ENCODE measurements at places on chromosomes 6 and 20.

DNA sequence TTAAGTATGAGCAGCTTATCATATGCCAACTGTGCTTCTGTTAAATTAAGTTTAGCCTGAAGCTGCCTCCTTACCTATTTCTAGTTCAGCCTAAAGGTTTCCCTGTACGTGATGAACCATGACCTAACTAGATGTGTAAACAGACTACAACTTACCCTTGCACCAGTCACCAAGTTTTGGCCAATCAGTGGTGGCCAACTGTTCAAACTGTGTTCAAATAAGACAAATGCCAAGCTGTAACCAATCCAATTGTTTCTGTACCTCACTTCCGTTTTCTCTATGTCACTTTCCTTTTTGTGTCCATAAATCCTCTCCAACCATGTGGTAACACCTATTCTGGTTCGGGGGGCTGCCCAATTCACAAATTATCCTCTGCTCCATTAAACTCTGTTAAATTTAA is 6.0 kb upstream of the SLC2A10 start:
- DNase-seq, result no peak

GRCh38 chr6:155126727-155127439 is 131.8 kb downstream of the TIAM2 start:
- peak; percentile 69 for DNase-seq

DNA sequence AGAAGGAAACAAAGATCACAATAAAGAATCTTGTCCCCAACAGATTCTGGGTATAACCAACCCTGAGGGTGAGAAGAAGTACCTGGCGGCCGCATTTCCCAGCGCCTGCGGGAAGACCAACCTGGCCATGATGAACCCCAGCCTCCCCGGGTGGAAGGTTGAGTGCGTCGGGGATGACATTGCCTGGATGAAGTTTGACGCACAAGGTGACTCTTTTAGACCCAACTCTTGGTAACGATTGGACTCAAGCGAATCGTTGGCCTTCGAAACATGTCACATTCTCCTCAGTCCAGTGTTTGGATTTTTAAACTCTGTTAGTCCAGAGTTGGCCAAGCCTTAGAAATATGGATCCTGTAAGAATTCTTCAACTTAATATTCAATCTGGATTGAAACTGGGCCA is 2.6 kb downstream of the PCK1 start:
- DNase-seq, result no peak

- DNase-seq, result no peak
Measured at GRCh38 chr6:164663634-164664033, 645.8 kb downstream of the C6orf118 start.

DNA sequence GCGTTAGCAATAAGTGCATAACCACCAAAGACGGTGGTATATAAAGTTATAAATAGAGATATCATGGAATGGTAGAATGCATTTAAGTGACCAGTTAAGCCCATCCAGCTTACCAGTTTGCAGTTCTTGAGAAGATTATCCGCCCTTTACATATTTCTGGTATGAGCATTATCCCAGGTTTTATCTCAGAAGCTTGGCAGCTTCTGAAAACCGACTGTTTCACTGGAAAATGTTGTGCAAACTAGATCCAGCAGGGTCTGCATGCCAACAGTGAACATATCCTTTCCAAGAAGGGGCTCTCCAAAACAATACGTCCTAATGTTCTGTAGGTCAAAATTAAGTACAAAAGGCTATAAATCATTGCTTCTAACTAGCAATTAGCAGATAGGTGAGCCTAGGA is 29.5 kb upstream of the SHLD1 start:
- no peak for DNase-seq

DNA sequence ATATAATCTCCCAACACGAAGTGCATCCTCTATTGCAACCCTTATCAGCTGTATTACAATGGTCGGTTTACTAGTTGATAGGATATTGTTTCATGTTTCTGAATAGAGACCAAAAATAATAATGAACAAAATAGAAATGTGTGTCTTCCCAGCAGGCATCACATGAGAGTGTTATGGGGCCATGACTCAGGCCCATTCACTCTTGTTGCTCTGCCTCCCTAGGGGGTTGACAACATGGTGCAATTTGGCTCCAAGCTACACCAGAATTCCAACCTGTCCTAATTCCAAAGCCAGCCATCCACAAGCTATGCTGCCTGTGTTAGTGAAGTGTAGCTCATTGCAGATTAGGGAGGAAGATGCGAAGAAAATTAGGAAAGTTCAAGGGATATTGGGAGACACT is 13.1 kb upstream of the SAYSD1 start:
- no peak for DNase-seq

DNA sequence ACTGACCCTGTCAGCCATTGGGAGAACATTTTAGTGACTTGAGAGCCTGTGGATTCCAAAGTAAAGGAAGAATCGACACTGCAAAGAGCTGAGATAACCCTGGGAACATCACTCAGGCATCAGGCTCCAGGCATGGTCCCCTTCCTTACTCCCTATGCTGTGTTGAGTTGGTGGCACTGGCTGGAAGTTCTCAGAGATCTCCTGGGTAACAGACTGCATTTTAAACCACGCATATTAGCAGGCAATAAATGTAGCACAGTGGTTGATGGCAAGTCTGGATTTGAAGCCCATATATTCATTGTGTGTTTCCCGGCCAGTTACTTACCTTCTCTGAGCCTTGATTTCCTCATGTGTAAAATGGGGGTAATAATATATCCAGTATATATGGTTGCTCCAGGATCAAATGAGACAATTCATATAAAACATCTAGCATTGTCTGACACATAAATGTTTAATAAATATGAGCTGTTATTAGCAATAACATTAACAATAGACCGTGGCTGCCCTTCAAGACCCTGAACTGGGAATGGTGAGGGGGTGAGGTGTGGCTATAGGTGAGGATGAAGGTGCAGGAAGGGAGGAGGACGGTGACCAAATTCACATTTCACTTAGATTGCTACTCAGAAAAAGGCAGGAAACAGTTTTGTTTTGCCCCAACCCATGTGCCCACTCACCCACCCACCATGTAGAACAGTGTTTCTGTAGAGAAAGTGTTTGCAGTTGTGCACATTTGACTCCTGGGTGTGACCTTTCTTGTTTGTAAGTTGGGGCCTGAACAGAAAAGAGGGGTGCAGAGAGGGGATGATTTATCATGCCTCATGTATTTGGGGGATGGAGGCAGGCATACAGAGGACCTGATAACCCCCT is 2.1 kb downstream of the PLCG1 start:
- no peak for DNase-seq

DNA sequence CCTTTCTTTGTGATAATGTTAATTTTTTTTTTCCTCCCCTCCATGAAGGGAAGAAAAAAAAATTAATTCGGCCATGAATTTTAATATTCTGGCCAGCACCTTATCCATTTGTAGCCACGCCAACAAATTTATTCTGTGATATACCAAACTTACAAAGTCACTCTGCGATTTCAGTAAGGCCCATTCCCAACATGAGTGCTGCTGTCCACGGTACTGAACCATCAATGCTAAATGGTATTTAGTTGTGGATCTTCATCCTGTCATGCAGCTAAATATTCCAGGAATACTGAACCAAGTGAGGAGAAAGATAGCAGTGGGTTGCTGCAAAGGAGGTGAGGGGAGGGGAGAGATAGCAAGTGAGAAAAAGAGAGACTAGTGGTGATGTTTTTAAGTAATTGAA is 19.5 kb upstream of the RSPH4A start:
- DNase-seq, result peak; percentile 38

GRCh38 chr20:63895202-63895951 is 451 bp downstream of the DNAJC5 start:
- DNase-seq, result no peak

DNA sequence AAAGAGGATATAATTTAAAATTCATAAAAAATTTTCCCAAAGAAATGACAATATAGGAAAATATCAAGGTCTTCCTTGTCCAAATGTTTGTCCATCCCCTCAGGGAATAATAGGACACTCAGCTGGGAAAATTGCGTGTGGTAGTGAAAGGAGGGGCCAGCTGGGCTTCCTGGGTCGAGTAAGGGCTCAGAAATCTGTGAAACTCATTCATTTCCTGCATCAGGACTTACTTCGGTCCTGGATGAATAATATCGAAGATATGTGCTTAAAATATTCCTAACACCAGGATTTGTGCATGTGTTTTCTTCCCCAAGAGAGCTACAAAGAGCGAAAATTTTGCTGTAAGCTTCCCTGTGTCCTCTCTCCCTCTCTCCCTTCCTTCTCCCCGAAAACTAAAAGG is 118.2 kb upstream of the GJE1 start:
- peak; percentile 93 for DNase-seq

- no peak for DNase-seq
Measured at GRCh38 chr6:98958776-98959175, 11.0 kb upstream of the FBXL4 start.

- DNase-seq, result peak; percentile 90
Measured at GRCh38 chr6:1952740-1953360, 292.6 kb downstream of the GMDS start.

DNA sequence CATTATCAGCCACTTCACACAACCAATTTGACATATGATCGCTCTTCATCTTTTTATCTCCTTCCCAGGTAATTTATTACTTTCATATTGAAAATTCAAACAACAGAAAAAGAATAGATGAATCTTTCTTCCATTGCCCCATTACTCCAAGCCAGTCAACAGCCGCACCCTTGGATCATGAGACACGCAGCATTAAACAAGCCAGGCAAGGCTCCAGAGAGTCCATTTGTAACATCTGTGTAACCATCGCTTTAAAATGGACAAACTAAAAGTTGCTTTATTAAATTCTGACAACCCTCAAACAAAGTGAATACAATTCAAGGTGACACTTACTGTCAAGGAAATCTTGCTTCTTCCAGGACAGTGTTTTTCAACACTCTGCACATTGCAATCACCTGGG is 200.3 kb downstream of the EPM2A start:
- no peak for DNase-seq

DNA sequence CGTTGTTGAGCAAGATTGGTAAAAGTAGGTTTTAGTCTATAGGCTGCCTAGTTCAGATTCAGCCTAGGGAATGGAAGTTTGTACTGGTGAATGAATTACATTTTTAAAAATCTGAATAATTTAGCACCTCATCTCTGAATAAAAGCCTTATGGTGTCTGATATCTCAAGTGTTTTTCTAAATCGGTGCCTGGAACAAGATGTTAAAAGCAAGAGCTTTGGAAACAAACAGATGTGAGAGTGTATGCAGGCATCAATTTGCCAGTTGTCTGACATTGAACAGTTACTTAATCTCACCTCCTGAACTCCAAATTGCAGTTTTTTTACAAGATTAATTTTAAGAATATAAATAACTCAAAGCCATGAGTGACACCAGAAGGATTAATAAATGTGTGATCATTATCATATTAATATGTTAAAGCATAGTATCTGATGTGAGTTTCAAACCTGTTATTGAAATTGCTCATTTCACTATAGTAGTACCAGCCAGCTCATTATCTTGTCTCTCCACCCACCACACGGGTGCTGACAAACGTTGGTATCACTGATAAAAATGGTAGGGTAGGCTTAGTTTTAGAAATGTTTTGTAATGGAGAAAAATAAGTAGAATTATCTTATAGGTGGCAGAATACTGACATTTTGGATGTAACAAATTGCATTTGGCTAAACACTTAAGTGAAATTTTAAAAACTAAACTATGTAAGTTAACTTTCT is 157.3 kb downstream of the FAM83B start:
- DNase-seq, result no peak

DNA sequence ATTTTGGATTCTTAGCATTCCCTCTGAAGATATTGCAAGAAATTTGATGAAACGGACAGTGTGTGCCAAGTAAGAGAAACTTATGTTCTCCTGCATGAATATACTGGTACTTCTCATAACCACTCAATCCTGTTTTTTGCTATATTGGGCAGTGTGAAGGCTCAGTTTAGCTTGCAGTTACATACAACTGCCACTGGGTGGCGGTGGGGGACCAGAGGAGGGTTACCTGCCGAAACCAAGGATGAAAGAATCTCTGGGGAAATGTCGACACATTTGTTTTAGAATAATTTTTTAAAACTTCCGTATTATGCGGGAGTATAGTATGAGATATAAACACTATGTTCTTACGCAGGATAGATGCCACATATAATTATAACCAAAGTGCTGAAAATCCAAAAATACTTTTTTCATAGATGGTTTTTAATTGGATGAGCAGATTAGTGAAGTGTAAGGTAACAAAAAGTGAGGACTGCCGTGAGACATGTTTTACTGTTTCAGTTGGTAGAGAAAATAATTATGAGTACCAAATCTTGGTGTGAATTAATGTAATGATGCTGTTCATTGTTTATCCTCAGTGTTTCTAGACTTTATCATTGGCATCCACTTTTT is 9.7 kb downstream of the TRMT11 start:
- DNase-seq, result peak; percentile 76

DNA sequence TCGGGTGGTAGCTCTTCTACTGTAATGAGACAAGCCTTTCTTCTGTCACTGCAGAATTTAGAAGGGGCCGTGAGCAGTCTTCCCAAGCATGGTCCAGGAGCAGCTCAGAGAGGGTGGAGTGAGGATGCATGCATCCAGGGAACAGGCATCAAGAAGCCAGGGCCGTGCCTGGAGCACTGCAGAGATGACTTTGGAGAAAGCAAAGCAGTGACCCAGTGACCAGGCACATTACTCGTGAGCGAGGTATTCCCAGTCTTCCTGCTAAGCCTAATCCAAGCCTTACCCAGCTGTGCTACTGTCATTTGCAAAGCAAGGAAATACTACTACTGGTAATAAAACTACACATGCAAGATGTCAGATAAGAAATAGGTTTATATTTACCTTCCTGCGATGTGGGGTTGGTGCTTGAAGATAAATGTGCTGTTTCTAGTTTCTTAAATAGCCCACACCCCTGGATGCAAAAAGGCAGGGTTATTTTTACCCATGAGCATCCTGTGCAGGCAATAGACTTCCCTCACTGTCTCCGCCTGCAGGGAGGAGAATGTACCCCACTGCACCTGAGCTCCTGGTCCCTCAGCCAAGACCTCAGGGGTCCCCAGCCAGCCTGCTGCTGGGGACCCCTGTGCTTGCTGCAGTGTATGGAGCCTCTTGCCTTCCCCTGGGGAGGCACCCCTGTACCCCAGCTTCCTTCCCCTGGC is 62.9 kb downstream of the SSR1 start:
- peak; percentile 24 for DNase-seq

- no peak for DNase-seq
Measured at GRCh38 chr6:43962458-43962857, 164.8 kb downstream of the MRPL14 start.

GRCh38 chr20:25148181-25148981 is 47.1 kb upstream of the ENTPD6 start:
- DNase-seq, result no peak
